Putamen (tissue), 1 donor: ENCODE measurements at places on chromosomes 5 and 9.

DNA sequence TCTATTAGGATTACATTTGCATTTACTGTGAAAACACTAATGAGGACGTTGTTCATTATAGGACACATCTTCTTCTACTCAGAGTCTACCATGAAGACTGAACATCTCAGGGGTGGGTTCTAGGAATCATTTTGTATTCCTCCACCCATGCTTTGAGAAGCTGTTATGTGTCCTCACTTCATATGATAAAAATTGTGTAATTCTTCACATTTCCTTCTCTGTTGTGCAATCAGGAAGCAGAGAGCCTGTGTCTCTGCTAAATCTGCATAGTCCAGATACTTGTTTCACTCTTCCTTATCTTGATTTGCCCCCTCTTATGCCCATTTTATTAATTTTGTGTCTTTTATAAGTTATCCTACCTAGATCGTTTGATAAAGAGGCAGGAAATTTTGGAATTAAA, 97.8 kb upstream of the IQGAP2 start:
- DNase-seq: no peak

- no peak for DNase-seq
These were observed 27.5 kb downstream of the CORO2A start for GRCh38 chr9:98164912-98165311.

DNA sequence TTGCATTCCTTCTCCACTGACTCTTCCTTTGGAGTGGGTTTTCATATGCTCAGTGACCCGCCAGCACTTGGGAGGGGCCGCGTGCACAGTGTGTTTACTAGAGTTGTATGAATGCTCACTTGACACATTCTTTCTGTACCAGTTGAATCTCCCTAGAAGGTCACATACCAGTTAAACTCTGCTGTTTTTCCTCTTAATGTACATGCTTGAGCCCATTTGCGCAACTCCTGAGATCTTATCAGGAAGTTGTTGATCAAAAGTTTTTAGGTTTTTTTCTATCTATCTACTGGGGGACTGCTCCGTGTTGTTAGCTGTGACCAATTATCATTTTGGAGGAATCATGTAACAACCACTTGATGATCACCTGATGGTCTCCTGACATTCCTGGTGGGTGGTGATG, 392.7 kb downstream of the CDH9 start:
- DNase-seq: no peak

DNA sequence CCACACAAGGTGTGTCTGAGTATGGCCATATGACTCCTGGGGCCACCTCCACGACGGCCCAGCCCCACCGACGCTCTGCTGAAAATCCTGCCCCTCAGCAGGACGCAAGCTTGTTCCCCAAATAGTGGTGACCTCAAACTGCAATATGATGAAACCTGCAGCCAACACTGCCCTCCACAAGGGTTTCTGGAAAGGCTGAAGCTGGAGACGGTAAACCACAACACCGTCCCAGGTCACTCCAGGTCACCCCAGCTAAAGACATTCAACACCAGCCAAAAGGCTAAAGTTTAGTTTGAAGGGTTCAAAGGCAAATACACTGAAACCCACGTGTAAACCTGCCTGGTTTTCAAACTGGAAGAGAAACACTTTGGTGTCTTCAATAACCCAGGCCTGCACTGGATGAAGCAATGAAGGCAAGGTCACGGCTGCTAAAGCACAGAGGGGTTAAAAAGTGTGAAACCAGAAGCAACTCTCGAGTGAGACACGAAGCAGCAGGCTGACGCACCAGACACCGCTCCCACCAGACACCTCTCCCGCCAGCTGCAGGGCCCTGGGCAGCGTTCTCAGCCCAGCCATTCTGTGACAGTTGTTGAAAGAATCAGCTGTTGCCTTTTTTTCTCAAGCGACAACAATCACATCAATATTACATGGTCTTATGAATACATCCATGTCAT, 1.8 kb upstream of the LHX3 start:
- DNase-seq: no peak

DNA sequence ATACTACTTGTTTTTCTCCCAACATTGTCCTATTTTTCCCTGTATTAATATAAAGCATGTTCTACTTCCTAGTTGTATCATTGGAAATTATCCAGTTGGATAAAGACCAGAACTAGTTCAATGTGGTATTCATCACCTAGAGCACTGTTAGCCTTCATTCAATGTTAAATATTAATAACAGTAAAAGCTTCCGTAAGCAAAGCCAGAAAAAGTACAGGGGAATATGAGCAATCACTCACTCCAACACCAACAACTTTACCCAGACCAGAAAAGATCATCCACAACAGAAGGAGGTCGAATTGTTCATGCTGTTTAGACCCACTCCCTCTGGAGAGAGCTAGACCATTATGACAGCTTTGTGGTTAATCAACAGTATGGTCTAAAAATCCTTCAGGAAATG, 728.4 kb downstream of the MAT2B start:
- no peak for DNase-seq

DNA sequence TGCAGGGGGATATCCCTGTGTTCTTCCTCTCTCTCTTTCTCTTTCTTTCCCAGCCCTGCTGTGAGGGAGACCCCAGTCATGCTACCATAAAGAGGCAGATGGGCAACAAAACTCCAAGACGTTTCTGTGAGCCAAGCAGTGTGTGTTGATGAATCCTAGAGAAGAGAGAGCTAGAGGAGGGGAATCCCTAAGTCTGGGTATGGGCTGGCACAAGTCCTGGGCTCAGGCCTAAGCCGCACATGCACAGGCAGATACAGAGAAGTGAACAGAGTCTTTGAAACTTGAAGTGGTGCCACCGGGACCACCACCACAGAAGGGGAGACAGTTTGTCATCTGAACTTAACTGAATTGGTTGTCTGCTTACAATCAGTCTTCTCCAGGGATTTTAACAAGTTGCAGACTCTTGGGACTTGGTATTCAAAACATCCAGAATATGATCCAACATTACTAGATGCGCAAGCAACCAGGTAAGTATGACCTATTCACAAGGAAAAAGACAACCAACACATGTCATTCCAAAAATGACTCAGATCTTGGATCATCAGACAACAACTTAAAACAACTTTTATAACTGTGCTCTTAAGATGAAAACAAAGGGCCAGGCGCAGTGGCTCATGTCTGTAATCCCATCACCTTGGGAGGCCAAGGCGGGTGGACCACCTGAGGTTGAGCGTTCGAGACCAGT, 10.4 kb upstream of the FAM120A start:
- DNase-seq: no peak

DNA sequence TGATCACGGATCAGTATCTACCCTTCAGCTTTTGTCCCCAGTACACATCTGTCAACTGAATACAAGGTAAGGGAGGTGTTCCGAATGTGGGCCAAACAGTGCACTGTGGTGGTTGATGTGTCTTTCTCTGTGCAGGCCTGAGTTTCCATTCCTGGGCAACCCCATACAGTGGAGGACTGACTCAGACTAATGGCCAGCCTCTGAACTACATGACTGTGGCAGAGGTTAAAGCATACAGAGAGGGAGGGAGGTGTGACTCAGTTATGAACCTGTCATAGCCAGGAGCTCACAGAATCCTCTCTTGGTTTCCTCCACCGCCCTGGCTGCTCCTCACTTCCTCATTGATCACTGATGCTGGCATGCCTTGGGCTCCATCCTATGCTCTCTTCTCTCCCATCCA, 136.4 kb upstream of the TAS2R1 start:
- DNase-seq: no peak

- no peak for DNase-seq
These were observed 504.4 kb downstream of the NTRK2 start for GRCh38 chr9:85173967-85174366.

DNA sequence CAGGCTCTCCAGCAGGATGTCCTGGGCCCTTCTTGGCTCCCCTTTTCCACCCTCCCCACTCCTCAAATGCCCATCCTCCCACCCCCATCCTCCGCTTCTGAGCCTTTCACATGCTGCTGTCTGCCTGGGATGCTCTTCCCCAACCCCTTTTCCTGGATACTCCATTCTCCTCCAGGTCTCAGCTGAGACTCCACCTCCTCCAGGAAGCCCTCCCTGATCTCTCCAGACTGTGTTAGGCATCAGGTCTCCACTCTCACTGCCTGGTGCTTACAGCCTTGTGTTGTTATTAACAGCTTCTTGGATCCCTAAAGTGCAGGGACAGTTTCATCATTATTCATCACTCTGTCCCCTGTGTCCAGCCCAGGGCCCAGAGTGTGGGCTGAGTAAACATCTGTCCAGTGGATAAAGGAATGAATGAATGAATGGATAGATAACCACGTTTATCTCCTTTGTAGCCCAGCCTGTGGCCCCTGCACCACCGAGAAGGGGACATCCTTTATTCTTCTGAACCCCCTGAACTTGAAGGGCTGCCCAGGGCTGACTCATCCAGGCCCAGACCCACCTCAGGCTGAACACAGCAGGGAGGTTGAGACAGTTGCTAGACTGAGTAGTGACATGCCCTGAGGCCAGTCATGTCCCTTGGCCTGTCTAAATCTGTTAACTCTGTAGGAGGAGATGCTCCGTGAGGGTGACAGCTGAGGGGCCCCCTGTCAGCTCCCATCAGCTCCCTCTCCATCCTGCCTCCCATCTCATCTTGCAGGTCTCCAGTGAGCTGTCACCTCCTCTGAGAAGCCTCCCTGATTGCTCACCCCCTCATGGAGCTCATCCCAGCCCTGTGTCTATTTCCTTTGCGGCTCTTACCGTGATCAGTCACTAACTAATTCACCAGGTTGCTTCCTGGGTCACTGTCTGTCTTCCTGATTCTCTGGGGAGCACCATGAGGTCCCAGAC, 14.6 kb upstream of the LAMC3 start:
- DNase-seq: no peak

GRCh38 chr5:1171340-1171941, 30.0 kb upstream of the SLC6A19 start:
- no peak for DNase-seq

GRCh38 chr9:133474215-133474614, 4.7 kb downstream of the SLC2A6 start:
- no peak for DNase-seq

DNA sequence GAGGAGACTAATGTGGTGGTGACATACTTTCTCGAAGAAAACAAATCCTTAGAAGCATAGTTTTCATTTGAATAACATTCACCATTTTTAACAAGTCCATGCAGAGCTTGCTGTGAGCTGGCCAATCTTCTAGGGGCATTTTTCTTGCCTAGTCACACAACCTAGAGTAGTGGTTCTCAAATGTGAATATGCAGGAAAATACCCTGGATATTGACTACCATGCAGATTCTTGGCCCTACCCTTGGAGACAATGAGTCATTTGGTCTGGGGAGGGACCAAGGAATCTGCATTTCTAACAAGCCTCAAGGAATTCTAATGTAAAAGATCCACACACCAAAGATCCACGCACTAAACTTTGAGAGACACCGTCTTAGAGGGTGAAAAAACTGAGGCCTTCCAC, 23.5 kb downstream of the GDNF start:
- DNase-seq: no peak

- DNase-seq: no peak
These were observed 194.4 kb upstream of the VCAN start for GRCh38 chr5:83277154-83277553.

DNA sequence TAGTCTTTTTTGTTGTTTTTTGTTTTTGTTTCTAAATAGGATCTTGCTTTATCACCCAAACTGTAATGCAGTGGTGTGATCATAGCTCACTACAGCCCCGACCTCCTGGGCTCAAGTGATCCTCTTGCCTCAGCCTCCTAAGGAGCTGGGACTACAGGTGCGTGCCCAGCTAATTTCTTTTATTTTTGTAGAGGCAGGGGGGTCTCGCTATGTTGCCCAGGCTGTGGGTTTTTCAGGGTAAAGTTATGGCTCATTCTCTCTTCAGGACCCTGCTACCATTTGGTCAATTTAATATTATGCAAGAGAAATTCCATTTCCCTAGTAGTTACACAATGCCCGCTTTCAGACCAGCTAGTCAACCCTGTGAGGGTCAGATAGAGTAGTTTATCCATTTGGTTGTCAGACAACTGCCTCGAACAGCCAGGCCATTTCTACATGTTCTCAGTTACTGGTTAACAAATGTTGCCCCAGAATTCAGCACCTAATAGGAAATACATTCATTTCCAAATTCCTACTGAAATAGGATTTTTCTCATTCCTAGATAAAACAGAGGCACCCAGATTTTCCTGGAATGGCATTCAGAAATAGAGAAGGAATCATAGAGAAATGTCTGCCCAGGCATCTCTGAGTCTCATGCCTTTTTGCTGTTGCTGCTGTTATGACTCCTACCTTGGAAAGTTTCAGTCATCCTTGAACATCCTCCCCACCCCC, 6.4 kb upstream of the GLIS3 start:
- no peak for DNase-seq

DNA sequence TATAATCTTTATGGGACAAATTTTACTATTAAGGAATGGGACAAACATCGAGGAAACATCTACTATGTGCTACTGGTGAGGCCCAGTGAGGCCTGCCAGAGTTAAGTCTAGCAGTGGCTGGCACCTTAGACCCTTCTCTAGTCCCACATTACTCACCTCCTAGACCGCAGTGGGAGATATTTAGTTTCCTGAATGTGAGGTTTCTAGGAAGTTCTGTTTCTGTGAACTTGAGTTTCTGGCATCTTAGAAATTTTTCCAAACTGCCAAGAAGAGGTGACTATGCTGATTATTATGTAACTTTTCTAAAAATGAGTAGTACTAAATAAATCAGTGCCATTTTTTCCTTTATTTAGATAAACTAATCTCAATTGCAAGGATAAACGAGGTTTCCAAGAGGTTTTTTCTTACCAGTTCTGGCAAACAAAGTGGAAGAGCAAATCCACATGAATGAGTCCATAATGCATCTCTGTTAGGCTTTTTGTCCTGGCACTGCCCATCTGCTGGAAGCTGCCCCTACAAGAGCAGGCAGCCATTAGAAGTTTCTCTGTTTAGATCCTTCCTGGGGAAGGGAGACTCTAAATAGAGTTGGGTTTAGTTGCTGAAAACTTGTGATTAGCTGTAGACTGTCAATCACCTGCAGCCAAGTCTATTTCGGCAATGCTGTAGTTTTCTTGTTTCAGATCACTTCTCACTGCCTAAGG, 348.7 kb downstream of the MAN2A1 start:
- DNase-seq: no peak

DNA sequence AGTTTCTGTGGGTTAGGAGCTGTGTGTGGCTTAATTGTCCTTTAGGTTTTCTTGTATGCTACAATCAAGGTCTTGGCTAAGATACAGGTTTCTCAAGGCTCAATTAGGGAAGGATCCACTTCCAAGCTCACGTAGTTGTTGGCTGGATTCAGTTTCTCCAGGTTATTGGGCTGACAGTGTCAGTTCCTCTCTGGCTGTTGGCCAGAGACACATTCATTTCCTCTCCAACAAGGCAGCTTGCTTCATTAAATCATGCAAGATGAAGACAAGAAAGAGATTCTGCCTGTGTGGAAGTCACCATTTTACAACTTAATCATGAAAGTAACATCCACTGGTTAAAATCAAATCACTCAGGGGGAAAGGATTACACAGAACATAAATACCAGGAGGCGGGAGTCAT, 275.7 kb upstream of the KIF2A start:
- DNase-seq: no peak

- no peak for DNase-seq
These were observed 51.1 kb downstream of the C9orf152 start for GRCh38 chr9:110156902-110157301.

DNA sequence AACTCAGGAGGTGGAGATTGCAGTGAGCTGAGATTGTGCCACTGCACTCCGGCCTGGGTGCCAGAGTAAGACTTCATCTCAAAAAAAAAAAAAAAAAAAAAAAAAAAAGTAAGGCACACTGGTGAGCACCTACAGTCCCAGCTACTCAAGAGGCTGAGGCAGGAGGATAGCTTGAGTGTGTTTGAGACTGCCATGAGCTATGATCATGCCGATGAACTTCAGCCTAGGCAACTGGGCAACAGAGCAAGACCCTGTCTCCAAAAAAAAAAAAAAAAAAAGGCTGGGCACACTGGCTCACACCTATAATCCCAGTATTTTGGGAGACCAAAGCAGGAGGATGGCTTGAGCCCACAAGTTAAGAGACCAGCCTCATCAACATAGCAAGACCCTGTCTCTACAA, 20.3 kb downstream of the UIMC1 start:
- no peak for DNase-seq
